Stomach (tissue), 19 donors: ENCODE measurements at places on chromosomes 7 and 10. TPM values are rescaled to one million over a fixed set of nuclear protein-coding genes. Genes with fewer than 3 reads are reported as not detected.

DNA sequence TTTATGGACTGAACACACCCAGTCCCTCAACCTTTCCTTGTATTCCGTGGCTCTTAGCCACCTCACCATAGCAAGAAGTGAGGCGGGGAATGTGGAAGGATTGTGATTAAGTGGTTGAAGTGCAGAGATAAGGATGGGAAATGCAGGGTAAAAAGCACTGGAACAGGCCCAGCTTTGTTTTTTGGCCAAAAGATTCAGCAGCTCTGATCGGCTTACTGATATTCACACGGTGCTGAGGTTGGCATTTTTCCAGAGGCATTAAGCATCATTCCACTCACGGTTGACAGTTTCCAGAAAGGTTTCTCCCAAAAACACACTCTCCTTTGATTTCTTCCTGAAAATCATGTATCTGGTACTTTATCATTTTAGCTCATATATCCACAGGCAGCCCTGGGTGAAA is 544.2 kb downstream of the CNTNAP2 start:
- peak; percentile 40 for DNase-seq

- DNase-seq = no peak
These were observed 103.4 kb upstream of the MDFIC start for GRCh38 chr7:114818501-114818900.

DNA sequence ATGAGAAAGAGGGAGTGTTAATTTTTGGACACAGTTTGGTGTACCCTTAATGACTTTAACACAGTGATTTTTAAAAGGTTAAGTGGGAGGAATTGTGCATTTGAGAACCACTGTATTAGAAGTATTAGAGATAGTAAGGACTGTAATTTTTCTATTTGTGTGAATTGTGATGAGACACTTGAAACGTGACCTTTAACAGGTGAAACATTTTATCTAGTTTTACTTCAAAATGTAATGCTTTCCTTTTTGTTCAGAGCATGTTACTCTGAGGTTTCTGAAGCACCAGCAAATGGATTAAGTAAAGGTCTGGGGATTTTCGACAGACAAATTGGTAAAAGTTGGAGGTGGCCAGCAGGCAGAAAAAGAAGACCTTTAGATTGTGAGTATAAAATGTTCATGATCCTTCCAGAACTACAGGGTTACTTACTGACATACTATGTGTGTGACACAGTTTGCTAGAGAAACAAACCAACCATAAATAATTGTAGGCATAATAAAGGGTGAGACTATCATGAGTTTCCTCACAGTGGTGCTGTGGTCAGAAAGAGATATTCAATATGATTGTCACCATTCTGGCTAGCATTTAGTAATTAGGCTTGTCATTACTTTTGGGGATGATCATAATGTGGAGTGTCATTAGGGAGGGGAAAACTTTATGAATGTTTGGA is 26.1 kb downstream of the LCOR start:
- no peak for DNase-seq

DNA sequence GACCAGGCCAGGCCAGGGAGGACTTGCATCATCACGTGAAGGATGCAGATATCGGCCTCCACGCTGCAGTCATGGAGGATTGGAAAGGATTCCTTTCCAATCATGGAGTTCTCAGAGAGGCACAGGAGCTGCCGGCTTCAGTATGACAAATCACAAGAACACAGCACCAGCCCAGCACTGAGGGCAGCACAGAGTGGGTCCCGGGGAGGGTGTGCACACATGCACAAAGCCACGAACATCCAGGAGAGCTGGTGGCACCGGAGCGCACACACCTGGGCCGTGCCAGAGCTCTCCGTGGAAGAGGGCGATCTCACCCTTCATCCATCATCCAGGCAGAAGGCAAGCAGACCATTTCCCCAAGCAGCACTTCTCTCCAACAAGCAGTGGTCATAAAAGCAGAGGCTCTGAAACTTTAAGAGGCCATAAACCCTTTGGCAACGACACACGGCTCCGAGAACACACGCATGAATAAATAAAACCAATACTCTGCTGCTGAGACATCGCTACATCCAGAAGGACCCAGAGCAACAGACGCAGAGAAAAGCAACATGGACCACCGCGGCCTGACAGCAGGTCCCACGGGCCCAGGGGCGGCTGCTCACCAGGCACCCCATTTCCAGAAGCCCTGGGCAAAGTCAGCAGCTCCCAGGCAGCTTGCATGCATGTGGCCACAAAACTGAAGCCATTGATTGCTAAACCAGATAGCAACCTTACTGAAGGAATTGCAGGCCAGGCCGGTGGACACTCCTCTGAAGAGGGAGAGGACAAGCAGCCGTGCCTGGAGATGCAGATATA is 180.8 kb downstream of the USP6NL start:
- no peak for DNase-seq

DNA sequence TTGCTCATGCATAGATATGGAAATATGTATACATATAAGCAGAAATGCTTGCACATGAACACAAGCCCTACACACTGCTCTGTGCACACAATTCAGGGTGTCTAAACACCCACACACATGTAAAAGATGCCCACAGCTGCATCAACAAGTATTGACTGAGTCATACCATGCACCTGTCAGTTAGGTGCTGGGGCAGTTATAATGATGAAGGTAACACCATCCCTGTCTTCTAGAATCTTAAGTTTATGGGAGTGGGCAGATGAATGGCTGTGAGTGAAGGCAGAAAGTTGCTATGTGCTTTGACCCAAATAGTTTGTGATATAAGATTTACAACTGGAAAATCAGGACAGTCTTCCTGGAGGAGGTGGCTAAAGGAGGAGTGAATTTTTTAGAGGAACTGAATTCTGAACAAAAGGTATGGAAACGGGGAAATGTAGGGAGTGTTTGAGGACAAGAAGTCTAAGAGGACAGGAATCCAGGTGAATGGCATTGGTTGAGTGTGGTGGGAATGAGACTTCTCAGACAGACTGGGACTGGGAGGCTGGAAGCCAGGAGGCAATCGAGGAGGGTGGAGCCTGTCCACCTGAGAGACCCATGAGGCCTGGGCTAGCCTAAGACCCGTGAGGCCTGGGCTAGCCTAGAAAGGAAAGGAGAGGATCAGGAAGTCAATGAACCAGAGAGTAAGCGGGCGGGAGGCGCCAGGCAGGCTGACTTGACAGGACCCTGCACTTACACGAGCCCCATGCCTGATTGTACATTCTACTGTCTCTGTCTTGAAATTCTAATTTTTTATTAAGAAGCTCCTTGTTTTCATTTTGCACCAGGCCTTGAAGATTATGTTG is 20.7 kb downstream of the POLL start:
- DNase-seq = no peak

- no peak for DNase-seq
These were observed 29.9 kb downstream of the SPDYE6 start for GRCh38 chr7:102326157-102326889.

GRCh38 chr7:153941061-153941460 is 111.1 kb upstream of the DPP6 start:
- DNase-seq = no peak

- no peak for DNase-seq
These were observed 14.6 kb downstream of the PHTF2 start for GRCh38 chr7:77813180-77813579.

DNA sequence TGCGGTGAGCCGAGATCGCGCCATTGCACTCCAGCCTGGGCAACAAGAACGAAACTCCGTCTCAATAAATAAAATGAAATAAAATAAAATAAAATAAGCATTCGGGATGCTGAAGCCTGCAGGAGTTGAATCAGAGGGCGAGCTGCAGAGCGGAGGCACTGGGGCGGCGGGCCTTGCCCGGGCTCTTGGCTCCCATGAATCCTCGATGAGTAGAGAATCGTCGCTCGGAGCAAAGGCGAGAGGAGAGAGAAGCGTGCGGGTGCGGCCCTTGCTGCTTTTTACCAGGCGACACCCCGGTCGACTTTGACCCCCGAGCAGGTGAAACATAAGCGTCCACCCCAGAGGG is 168.3 kb downstream of the UBE2H start:
- no peak for DNase-seq

The GALNT17 gene
- total RNA-seq = 0.89 TPM

The PAOX gene
- total RNA-seq = 3.3 TPM

The ASB10 gene
- not detected for total RNA-seq

The PLXNA4 gene
- 12.8 TPM for total RNA-seq
